Gastrocnemius medialis (tissue), 4 donors: ENCODE measurements at places on chromosomes 1 and 21. TPM values are rescaled to one million over a fixed set of nuclear protein-coding genes. Genes with fewer than 3 reads are reported as not detected.

GRCh38 chr1:66503841-66504470 lies 30.0 kb upstream of the SGIP1 start:
- H3K4me3 ChIP-seq: no peak overlapping the region
- no peaks in the 10 kb centered on the region for H3K36me3 ChIP-seq
- H3K4me1 ChIP-seq: no peaks in the 10 kb centered on the region
- no peaks in the 10 kb centered on the region for H3K27me3 ChIP-seq
- no peak for DNase-seq

DNA sequence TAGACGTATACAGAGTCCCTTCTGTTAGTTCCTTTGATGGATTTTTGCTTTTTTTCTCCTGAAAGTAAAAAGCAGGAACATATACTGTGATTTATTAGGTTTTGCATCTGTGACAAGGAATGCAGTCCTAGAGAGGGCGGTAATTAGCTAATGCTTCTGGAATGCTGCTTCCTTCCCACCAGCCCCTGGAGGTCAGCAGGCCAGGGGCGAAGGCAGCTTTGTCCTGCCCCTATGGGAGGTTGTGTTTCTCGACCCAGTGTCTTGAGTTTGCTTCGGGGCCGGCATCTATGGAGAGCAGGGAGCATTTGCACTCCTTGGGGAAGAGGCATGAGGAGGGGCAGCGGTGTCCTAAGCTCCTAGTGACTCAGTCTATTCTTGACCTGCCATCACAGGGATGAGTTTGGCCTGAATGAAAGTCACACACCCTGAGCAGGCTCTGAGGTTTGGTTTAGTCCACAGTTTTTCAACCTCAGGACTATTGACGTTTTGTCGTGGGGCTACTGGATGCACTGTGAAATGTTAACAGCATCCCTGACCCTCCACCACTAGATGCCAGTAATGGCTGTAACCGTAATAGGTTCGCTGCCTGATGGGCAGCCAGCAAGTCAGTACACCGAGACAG lies 85.0 kb upstream of the KCNJ15 start:
- H3K4me3 ChIP-seq: no peak overlapping the region
- H3K36me3 ChIP-seq: no peaks in the 10 kb centered on the region
- no peak for DNase-seq
- no peaks in the 10 kb centered on the region for H3K27me3 ChIP-seq
- H3K4me1 ChIP-seq: no peaks in the 10 kb centered on the region

DNA sequence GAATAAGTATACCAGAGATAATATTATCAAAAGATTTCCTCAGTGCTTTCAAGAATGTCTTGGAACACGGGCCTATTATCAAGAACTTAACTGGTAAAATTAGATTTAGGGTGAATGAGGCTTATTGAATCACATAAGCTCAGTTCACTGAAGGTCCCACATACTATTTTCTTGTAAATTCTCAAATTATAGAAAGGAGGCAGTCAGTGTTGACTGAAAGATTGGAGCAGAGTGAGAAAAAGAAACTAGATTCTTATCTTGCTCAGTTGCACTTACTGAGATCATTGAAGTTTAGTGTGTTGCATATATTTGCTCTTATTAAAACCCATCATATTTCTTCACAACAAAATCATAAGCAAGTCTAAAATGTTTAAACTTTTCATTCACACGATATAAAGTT lies 3.9 kb upstream of the RGS1 start:
- no peak overlapping the region for H3K27ac ChIP-seq
- no peaks in the 10 kb centered on the region for H3K4me1 ChIP-seq
- no peaks in the 10 kb centered on the region for H3K36me3 ChIP-seq
- DNase-seq: no peak

GRCh38 chr1:97636941-97637340 lies 283.9 kb downstream of the DPYD start:
- H3K36me3 ChIP-seq: no peaks in the 10 kb centered on the region
- no peaks in the 10 kb centered on the region for H3K27me3 ChIP-seq
- no peak for DNase-seq
- H3K27ac ChIP-seq: no peak overlapping the region
- H3K4me1 ChIP-seq: no peaks in the 10 kb centered on the region
- no peak overlapping the region for H3K4me3 ChIP-seq

DNA sequence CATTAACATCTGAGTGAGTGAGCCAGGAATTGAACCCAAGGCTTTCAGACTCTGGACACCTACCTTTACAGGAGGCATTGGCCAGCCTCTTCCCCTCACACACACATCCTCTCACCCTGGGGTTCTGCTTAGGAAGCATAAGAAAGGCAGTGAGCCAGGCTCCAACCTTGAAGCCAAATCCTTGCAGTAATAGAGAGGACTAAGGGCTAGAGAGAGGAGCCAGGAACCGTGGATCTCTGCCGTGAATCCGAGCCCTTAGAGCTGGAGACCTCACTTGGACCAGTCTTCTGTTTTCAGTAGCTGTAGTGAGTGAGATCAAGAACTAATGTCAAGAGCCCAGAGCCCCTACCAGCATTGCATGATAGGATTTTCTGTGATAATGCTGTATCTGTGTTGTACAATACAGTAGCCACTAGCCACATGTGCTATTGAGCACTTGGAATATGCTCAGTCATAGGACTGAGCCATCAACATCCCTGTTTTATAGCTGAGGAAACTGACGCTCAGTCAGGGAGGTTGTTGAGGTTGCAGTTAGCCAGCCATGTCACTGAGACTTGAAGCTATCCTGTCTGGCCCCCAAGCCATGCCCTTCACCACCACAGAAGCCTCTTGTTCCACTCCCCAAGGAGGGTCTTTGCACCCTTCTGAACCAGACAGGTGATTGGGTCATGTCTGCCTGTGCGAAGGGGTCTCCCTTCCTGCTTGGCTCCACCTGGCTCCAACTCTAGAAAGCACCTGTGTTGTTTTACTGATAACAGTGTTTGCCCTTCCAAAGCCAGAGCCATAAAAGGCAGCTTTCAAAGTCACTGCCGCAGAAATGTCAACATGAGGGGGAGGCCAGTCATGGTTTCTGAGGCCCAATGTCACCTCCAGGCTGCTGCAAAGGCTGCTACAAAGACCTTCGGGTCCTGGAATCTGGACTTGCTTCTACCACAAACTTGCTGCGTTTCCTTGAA lies 101.1 kb upstream of the JUN start:
- no peaks in the 10 kb centered on the region for H3K36me3 ChIP-seq
- H3K27me3 ChIP-seq: no peaks in the 10 kb centered on the region
- peak overlapping the region; percentile 84 for H3K27ac ChIP-seq
- peaks cover 74% of the 10 kb centered on the region for H3K4me1 ChIP-seq
- no peak overlapping the region for H3K4me3 ChIP-seq

- H3K4me1 ChIP-seq: no peaks in the 10 kb centered on the region
- peak overlapping the region; percentile 50 for H3K4me3 ChIP-seq
Observed at GRCh38 chr1:158999316-159000069, 10.2 kb upstream of the IFI16 start.

DNA sequence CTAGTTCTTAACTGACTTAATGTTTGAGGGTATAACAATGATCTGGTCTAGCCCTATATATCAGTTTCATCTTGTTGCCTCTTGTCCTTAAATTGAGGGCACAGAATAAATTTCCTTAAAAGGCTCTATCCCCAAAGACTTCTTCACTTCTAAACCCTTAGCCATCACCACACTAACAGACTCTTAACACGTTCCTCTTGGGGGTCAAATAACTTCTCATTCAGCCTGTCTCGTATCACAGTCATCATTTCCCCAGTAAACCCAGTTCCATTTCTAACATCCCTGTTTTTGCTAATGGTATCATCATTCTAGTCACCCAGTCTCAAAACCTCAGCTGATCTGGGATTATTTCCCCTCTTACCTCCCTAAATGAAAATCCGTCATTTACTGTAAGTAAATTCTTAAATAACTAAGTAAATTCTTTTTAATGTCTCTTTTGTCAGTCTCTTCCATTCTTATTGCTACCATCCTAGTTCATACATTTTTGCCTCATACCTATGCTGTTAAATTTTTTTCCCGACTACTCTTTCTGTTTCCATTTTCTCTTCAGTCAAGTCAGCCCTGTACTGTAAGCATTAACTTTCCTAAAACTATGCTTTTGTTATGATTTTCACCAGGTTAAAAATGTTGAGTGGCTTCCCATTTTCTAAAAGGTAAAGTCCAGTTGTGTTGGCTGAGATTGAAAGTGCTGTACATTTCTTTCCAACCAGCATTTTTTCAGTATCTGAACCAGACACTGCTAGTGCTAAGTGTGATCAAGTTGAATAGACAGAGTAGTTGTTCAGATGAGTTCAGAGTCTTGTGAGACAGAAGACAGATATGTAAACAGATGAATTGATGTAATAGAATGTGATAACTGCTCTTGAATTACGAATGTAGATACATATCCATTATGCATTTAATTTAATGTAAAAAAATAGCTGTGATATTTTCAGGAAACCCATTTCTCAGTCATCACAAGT lies 6.9 kb downstream of the CTTNBP2NL start:
- no peaks in the 10 kb centered on the region for H3K36me3 ChIP-seq
- H3K27ac ChIP-seq: no peak overlapping the region
- no peaks in the 10 kb centered on the region for H3K4me1 ChIP-seq
- no peaks in the 10 kb centered on the region for H3K27me3 ChIP-seq

GRCh38 chr1:234851450-234852438 lies 241.8 kb upstream of the IRF2BP2 start:
- H3K27me3 ChIP-seq: no peaks in the 10 kb centered on the region
- no peak for DNase-seq
- no peaks in the 10 kb centered on the region for H3K4me1 ChIP-seq
- no peaks in the 10 kb centered on the region for H3K36me3 ChIP-seq
- H3K4me3 ChIP-seq: no peak overlapping the region

OR2T5 gene
- not detected for total RNA-seq

GJA8 gene
- total RNA-seq: not detected

ATP1A4 gene
- not detected for total RNA-seq
